ENCODE measurements at places on chromosomes 5 and 9. TPM values are rescaled to one million over a fixed set of nuclear protein-coding genes. Genes with fewer than 3 reads are reported as not detected.

The CKMT2 gene
- 2.2 TPM for total RNA-seq

The ZCCHC9 gene
- 5.9 TPM for total RNA-seq

The ADAMTS2 gene
- 1.7 TPM for total RNA-seq

The ZNF354C gene
- total RNA-seq, result 43.8 TPM

The HNRNPH1 gene
- total RNA-seq, result 448 TPM

The LARP1 gene
- total RNA-seq, result 45.5 TPM

The CDH18 gene
- total RNA-seq, result 6.4 TPM

The CDH9 gene
- 10.3 TPM for total RNA-seq

All from temporal lobe (tissue), 4 donors.